ENCODE measurements at places on chromosomes 5 and 9. TPM values are rescaled to one million over a fixed set of nuclear protein-coding genes. Genes with fewer than 3 reads are reported as not detected.

DNA sequence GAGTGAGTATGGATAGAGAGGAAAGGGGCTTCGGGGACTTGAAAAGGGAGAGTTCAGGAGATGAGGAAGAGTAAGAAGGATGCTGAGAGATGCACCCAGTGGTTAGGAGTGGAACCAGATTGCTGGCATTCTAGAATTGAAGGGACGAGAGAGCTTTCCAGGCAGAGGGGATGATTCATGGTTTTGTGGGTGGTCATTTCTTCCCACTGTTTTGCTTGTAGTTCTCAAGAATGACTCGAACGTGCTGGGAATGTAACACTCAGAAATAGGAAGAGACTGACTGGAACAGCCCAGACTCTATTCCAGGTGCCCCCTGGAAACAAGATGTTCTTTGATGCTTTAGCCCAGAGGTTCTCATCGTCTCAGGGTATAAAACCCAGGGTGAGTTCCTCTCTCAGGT is 294.2 kb downstream of the ICE1 start:
- DNase-seq = no peak

DNA sequence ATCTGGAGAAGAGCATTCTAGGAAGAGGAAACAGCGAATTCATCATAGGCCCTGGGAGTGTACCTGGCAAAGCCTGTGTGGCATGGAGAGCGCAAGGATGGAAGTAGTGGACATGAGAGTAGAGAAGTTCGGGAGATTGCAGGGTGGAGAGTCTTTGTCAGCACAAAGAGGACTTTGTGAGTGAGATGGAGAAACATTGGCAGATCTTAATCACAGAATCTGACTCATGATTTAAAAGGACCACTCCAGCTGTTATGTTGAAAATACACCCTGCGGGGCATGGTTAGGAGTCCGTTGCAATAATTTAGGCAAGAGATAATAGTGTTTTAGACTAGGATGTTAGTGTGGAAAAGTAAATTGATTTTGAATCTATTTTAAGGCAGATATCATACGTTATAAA is 116.9 kb downstream of the HACD4 start:
- DNase-seq = no peak

DNA sequence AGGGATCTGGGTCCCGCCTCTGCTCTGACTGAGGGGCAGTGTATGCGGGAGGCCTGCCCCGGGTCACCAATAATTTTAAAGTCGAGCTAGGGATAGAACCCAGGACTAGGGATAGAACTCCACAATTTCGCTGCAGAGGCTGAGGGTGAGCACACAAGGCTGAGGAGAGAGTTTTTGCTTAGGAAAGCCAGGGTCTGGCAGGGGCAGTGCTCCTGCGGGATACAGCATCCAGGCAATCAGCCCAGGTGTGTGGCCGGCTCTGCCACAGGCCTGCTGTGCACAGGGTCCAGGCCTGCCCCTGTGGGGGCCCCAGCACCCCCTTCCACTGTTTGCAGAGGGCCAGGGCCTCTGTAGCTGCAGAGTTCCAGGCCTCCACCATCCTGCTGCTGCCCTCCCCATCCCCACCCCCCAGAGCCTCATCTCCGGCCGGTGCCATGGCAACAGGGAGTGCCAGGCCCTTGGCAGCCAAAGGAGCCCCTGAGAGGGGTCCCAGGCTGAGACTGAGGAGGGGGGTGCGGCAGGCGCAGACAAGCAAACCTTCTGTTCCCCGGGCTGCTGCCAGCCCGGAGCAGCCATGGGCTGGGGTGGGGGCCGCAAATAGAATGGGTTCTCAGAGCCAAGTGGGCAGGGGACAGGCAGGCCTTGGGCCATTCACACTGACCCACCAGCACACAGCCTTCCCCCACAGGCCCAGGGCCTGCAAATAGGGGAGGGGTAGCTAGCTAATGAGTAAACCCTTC is 8.6 kb downstream of the PDGFRB start:
- DNase-seq = no peak

Gene RNF180
- 4.0 TPM for total RNA-seq

DNA sequence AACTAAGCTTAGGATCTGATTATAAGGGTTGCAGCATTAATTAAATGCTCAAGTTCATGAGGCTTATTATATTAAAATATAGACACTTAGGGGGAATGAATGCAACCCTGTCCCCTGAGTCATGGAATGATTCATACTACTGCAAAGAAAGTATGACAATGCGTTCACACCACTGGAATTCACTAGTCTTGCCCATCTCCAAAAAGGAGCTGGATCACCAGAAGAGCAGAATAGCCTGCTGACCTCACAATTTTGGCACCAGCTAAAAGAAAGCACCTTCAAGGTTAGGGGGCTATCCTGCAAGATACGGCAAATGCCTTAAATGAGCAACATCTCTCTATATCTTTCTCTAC is 32.0 kb upstream of the TMED7 start:
- no peak for DNase-seq

All from type B pancreatic cell (in vitro differentiated cells).